ENCODE measurements at places on chromosomes 2 and 18.

DNA sequence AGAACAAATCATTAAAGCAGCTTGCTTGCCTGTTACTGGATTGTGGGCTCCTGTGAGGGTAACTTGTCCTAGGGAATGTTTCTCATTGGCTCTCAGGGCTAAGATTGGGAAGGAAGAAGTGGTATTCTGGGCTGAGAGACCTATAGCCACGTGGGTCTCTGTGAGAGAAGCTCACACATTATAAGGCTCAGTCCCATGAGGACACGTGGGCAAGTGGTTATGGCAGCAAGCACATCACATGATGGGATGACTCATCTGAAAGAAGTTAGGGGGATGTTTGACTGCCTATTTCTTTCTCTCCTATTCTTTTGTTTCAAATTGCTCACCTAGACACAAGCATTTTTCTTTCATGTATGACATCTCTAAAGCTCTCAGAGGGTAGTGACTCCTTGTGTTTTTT is 418.0 kb upstream of the ST6GAL2 start:
- peak; percentile 35 for DNase-seq

DNA sequence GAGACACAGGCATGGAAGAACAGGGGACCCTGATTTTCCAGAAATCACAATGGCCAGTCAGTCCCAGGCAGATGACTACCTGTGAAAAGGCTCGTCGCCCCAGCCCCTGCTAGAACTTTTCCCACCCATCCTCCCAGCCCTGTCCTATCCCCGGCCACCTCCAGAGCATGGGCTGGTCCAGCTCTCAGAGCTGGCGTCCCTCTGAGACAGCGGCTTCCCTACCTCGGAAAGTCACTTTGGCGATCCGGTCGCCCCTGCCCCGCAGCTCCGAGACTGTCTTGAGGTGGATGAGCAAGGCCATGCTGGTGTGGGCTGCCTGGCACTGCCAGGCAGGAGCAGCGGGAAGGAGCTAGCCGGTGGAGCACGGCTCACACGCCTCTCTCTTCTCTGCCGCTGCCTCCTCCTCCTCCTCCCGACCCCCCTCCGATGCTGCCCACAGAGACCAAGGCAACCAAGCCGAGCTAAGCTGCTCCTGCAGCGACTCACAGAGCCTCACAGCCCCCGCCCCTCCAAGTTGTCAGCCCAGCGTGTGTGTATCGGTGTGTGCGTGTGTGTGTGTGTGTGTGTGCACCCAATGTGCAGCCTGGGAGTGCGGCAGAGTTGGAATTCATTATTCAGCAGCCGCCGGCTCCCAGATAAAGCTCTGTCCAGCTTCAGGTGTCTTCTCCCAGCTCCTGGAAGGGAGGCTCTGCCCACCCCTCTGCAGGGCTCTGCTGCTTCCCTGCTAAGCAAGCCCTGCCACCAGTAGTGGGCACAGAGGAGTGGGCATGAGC is 80.5 kb upstream of the OTOF start:
- DNase-seq: no peak

DNA sequence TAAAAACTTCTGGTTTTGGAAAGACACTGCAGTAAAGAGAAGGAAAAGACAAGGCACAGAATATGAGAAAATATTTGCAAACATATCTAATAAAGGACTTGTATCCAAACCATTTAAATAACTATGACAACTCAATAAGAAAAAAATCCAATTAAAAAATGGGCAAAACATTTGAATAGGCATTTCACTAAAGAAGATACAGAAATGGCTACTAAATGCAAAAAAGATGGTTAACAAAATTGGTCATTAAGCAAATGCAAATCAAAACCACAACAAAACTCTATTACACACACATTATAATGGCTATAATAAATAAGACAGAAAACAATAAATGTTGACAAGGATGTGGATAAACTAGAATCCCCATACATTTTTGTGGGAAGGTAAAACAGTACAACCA is 14.5 kb downstream of the MYOM1 start:
- DNase-seq: no peak

- no peak for DNase-seq
Measured at GRCh38 chr18:9756933-9757470, 48.9 kb downstream of the RAB31 start.

DNA sequence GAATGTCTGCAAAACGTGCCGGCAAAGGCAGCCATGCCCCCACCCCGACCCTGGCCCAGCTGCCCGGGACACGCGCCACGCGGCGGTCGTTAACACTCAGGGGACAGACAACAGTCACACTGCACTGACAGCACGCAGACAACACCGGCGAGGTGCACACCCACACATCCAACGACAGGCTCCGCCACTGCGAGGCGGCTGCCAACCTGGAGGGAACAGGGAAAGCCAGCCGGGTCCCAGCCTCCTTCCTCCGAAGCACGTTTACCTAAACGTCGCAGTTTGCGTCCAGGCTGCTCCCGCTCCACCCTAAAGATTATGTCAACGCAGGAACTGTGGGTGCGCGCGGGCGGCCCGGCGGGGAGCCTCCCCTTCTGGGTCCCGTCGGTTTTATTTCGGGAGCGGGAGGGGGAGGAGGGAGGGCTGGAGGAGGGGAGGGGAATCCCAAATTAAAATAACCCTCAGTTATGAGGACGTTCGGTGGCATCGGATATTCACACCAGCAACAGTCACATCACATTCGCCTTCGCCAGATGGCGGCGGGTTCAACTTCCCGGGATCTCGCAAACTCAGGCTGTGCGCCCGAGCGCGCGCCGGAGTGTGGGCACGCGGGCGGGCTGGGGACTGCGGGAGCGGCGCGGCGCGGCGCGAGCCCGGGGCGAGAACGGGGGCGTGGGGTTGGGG is 644 bp downstream of the PTGR3 start:
- DNase-seq: peak; percentile 50

DNA sequence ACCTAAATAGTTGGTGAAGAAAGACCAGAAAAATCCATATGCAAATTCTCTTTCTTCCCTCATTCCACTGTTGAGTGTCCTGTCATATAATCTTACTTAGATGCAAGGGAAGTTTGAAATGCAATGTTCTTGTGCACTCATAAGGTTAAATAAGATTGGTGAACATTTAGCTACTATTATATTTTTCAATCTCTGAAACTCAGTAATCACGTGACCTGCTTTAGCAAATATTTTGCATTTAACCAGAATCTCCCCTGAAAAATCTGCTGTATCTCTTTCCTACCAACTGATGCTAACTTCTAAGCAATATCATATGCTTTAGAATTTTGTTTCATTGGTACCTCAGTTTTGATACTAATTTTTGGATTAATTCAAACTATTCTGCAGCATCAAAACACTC is 533.2 kb downstream of the RIT2 start:
- DNase-seq: no peak

- no peak for DNase-seq
Measured at GRCh38 chr2:233062946-233063268, 2.8 kb downstream of the INPP5D start.

- DNase-seq: peak; percentile 45
Measured at GRCh38 chr2:10954856-10955818, 43.4 kb downstream of the KCNF1 start.

DNA sequence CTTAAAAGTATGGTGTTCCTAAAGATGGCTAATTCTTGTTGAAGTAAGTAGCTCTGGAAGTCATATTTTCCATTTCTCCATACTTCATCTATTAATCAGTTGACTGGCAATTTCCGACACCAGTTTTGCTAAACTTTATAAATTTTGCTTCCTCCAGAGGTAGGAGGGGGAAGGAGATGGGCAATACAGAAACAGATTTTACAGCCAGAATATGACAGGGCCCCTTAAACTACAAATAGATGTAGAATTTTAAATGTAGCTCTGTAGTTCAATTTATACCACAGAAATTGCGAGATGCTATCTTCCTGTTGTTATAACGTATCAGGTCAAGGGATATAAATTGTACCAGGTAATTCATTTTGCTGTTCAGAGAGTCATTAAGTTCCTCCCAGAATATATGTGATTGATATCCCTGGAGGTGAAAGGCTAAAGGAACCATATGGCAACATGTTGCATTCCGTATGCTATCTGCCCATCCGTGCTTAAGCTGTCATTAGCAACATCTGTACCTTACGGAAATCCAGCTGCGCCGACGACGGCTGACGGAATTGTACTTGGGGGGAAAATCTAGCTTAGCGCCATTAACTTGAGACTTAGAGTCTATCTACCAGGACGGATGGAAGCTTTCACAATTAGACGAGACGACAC is 8.4 kb upstream of the NR4A2 start:
- no peak for DNase-seq

DNA sequence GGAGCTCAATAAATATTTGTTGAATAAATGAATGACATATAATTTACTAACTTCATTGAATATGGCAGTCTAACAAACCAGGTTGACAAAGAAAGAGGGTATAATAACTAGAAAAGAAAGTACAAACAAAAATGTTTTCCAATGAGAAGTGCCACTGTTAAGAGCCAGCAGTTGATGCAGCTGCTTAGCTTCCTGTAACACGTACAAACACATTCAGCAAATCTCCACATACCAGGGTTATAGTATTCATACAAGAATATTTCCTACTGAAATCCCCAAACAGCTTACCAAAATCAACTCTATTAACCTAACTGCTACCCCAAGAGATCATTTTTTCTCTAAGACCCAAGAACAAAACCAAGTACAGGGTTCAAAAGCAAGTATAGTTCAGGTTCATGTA is 77.7 kb downstream of the THADA start:
- DNase-seq: no peak

DNA sequence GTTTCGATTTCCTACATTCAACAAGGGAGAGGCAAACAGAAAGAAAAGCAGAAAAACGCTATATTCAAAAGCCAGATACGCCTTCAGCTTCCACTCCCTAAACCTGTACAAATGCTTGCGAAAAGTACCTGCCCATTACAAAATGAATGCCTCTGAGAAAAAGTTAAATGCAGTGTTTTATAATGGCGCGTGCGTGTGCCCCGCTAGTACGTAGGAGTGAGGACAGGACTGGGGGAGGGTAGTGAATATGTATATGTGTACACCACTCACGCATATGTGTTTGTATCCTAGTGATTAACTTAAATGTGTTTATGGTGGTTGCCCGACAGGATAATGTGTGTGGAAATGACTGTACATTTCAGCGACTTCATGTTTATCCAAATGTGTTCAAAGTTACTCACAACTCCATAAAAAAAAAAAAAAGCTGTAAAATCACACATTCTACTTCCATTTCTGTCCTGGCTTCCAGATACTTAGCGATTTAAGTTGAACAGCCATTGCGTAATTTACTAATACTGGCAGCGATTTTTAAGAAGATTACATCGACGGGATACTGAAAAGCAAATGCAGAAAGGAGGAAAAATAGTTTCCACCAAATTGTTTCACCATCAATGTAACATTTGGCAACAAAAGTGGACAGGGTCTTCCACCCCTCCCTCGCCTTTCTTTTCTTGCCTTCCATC is 1.3 kb downstream of the NEUROD1 start:
- DNase-seq: no peak

GRCh38 chr18:33577685-33578517 is at the start of gene ASXL3:
ASXL3 (plus strand) TSS chr18:33578219; CDS start chr18:33578632, 413 bp downstream.
- DNase-seq: no peak

- peak; percentile 28 for DNase-seq
Measured at GRCh38 chr2:224248944-224249371, 152.9 kb downstream of the FAM124B start.
